ENCODE measurements at places on chromosomes 6 and 20.

DNA sequence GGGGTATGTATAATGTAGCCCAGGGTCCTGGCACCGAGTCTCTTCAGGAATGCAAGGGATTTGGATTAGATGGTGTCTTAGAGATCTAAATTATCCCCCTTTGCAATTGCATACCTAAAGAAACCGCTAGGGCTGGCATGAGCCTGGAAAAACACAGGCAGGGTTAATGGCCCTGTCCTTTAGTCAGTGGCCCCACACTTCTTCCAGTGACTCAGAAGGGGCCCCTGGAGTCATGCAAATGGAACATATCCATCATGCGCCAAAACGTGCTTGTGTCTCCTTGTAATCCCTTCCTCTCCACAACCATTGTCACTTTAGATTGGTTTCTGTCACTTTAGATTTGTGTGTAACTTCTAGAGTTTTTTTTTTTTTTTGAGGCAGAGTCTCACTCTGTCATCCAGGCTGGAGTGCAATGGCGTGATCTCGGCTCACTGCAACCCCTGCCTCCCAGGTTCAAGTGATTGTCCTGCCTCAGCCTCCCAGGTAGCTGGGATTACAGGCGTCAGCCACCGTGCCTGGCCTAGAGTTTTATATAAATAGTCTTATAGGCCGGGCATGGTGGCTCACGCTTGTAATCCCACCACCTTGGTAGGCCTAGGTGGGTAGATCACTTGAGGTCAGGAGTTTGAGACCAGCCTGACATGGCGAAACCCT lies 8.7 kb upstream of the MYBL2 start:
- peak; percentile 83 for DNase-seq

GRCh38 chr20:43379239-43379917 lies 78.3 kb upstream of the SRSF6 start:
- DNase-seq, result no peak

DNA sequence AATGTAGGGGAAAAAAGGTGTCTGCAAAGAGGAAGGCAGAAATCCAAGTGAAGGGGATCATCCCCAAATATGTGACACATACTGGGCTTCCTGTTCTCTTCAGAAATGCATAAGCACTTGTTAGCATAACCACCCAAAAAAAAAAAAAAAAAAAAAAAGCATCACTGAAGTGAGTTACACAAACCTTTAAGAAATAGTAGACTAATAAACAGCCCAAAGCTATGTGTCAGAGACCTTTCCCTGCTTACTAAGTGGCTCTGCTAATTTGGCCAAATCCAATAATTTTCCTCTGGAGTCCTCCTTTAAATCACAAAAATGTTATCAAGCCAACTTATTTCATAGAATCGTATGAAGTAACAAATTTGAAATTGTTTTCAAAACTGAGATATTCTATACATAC lies 7.5 kb upstream of the DST start:
- DNase-seq, result no peak

DNA sequence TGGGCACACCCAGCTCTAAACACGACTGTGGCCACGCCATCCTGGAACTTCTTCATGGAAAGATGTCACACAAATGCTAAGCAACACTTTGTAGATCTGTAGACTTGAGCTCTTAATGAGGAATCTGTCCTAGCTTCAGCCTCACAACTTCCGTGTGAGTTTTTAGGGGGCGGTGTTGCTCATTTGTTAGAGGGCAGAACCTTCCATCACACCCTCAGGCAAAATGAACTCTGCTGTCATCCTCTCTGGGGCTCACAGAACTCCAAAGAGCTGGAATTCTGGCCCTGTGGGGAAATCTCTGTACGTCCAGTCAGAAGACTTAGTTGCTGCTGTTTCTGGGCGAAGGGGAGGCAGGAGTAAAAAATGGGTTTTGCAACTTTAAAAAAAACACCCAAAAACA lies 49.8 kb downstream of the NRN1 start:
- no peak for DNase-seq

DNA sequence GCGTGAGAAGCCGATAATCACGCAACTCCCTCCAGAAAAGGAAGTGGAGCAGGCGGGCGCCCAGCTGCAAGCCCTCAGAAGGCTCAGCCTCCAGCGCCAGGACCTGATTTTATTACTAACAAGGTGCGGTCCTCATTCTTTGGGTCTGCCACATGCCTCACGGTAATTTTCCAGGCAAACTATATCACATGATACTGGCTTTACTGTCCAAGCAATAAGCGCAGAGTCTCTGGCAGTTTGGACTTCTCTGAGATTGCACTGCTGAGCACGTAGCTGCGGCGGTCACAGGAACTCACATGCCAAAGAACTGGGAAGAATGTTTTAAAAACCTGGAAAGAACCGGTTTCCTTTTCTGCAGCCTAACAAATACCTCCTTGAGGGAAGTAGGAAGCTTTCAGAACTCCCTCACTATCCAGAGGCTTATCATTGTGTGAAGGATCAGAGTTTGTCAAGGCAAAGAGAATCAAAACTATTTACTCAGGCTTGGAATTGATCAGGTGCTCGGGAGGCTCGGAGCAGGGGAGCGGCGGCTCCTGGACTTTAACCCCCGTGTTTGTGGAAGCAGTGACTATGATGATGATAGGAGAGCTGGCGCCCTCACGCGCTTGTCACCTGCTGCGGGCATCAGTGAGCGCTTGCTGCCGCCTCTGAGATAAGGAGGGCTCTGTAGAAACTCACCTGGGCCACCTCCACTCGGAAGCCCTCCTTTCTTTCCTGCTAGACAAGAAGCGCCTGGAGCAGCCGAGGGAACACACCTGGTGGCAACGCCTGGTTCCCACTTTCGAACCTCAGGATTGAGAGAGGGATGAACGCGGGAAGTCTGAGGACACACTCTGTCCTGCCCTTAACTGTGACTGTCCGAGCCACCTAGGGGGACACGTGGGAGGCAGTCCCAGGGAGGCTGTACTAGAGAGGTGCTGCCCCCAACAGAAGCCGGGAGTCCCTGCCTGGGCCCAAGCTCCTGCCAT lies 27.2 kb upstream of the SYNJ2 start:
- no peak for DNase-seq

DNA sequence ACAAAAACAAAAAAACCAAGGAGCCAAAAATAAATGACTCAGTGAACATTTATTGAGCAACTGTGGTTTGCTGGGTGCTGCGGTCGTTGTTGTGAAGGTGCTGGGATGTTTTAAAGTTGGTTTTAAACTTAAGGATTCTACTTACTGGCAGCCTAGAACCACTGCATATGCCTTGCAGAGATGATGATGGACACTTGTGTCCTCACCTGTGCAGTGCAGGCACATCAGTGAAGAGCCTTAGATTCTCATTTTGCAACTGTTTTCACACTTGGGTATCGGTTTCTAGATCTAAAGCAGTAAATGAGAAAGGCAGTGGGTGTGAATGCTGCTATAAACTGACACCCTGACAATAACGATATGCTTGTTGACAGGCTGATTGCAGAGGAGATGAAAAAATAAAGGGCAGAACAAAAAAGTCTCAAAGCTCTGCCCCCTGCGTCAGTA lies 68.8 kb downstream of the UTRN start:
- DNase-seq, result no peak

DNA sequence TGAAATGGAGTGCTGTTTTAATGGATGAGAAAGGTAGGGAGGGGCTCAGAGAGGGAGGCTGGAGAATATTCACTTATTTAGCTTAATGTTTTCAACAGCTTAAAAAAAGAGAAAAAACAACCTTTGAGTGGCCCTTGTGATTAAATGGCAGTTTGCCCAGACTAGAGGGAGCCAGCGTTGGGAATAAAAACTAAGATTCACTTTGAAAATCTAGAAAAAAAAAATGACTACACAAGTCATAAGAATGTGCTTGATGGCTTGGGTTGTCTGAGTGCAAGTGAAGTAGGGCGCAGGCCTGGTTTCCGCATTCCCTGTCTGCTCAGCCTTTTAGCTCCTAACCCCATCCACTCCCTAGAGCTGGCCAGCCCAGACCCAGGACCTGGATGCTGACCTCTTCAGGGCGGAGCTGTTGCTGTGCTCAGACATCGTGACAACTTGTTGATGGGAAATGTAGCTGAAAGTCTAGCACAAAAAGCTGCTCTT lies 28.9 kb downstream of the UTRN start:
- no peak for DNase-seq

- no peak for DNase-seq
These were observed 24.0 kb upstream of the INSM1 start for GRCh38 chr20:20343932-20344331.

- DNase-seq, result no peak
These were observed 86.6 kb upstream of the TAB2 start for GRCh38 chr6:149230712-149231460.

DNA sequence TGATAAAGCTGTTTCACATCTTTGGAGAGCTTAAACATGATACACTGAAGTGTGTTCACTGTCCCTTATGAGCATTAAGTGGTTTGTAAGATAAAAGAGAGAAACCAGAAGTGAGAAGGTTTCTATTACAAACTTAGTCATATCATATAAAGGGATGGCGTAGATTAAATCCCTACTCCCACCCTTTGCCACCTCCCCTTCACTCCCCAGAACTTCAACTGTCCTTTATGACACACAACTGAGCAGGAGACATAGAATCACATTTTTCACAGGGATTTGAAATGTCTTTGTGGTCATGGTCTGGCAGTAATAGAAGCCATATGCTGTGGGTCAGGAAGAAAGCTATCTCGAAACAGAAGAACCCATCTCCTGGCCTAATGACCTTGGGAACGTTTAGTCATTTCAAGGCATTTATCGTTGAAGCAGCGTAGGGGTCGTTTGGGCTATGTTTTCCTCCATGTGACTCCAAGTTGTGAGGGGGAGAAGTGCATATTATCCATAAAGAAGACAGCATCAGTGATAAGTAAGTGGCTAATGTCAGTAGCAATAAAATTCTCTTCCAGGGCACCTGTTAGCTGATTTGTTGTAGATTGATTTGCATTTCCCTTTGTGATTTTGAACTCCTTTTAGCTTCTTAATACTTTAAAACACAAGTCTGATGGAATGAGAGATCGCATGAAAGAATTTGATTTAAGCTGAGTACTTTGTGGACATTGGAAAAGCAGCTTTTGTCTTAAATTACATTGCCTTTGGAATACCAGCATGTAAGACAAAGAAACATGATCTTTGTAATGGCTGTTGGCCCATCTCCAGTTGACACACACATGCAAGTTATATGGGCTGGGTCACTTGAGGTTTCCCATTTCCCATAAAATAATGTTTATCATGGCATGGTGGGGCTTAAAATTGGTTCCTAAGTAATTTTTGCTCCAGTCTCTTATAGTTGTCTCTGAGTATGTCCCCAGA lies 501.5 kb upstream of the FLRT3 start:
- no peak for DNase-seq

GRCh38 chr6:160055378-160055777 lies 66.2 kb upstream of the SLC22A1 start:
- no peak for DNase-seq

GRCh38 chr20:58636983-58637421 lies 14.1 kb upstream of the STX16 start:
- DNase-seq, result no peak

DNA sequence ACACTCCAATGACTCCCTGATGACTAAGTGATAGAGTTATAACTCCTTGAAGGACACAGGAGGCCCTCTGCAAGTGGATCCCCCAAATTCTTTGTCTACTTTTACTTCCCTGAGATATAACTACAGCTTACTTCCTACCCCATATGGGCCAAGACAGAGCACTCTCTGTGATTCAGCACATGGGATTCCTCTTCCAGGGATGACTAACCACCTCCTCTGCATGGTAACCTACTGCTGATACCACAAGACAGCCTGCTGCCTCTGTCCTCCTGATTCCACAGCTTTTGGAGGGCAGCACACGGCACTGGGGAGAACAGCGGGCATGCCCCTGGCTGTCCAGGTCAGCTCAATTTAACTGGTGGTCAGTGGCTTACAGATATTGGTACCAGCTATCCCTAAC lies 675.7 kb upstream of the AGPAT4 start:
- DNase-seq, result no peak

- no peak for DNase-seq
These were observed 13.6 kb upstream of the TCF15 start for GRCh38 chr20:623704-624103.

GRCh38 chr6:128464790-128465189 lies 55.6 kb downstream of the PTPRK start:
- no peak for DNase-seq

- DNase-seq, result no peak
These were observed 7.0 kb upstream of the KIFC1 start for GRCh38 chr6:33384581-33385020.

- no peak for DNase-seq
These were observed 654 bp downstream of the CST11 start for GRCh38 chr20:23451956-23452487.

- DNase-seq, result no peak
These were observed 2.8 kb upstream of the CALHM4 start for GRCh38 chr6:116550796-116551195.

DNA sequence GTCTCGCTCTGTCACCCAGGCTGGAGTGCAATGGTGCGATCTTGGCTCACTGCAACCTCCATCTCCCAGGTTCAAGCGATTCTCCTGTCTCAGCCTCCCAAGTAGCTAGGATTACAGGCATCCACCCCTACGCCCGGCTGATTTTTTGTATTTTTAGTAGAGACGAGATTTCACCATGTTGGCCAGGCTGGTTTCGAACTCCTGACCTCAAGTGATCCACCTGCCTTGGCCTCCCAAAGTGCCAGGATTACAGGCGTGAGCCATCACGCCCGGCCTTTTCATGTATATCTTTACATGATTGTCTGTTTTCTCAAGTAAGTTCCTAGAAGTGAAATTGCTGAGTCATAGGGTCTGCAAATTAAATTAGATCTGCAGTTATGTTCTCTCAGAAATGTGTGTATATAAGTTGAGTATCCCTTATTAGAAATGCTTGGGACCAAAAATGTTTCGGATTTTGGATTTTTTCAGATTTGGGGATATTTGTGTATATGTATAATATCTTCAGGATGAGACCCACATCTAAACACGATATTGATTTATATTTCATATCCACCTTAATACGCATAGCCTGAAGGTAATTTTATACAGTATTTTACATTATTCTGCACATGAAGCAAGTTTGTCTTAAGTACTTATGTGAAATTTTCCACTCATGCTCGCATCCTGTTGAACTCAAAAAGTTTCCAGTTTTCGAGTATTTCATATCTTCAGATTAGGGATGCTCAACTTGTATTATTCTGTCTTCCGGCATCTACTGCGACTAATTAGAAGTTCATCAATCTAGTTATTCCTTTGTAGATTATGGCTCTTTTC lies 40.4 kb downstream of the TAB2 start:
- no peak for DNase-seq

Measured in stimulated activated CD4-positive, alpha-beta T cell treated with anti-CD3 and anti-CD28 coated beads, Interleukin-1b, Interleukin-23, amount 100 ng/mL, for 48 hours (primary cell).